ENCODE measurements at places on chromosomes 3 and 15. TPM values are rescaled to one million over a fixed set of nuclear protein-coding genes. Genes with fewer than 3 reads are reported as not detected.

DNA sequence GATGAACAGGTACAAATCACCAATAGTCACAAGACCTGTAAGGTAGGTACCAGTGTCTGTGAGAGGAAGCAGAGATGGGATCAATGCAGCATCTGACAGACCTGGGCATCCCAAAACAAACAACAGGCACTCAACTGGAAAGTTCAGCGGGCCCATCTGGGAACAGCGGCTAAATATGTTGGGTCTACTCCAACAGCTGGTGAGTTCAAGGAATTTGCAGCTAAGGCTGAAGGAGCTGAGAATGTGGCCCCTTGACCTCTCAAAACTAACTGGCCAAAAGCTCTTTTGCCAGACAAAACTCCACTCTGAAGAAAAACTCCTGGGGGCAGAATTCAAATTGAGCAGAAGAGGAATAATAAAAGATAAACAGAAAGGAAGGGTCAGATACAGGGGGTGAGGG, 24.4 kb downstream of the AVEN start:
- no peak for DNase-seq

Gene LRRIQ4
- total RNA-seq: not detected

Gene GUCA1C
- total RNA-seq: not detected

DNA sequence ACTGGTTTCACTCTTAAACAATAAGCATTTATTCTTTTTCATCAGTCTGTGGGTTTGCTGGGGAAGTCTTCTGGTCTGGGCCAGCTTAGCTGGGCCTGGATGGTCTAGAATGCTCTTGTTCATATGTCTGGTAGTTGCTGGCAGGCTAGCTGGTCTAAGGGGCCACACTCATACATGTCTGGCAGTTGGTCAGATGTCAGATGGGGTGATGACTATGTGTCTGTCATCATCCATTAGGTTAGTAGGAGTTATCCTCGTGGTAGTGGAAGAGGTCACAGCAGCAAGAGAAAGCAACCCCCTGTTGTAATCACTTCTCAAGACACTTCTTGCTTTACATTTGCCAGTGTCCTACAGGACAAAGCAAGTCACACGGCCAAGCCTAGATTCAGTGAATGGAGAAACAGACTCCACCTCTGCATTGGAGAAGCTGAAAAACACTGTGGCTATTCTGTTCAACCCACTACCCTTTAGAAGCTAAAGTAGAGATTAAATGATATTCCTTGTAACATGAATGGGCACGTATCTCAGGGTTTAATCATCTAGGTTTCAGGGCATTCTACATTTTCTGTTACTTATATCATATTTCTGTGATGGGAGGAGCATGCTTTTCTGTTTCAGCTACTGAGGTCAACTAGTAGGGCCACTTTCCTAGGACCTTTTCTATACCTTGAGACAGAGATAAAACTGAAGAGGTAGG, 5.5 kb upstream of the ARID3B start:
- DNase-seq: no peak

- no peak for DNase-seq
Observed at GRCh38 chr15:63908991-63909390, 75.2 kb upstream of the HERC1 start.

DNA sequence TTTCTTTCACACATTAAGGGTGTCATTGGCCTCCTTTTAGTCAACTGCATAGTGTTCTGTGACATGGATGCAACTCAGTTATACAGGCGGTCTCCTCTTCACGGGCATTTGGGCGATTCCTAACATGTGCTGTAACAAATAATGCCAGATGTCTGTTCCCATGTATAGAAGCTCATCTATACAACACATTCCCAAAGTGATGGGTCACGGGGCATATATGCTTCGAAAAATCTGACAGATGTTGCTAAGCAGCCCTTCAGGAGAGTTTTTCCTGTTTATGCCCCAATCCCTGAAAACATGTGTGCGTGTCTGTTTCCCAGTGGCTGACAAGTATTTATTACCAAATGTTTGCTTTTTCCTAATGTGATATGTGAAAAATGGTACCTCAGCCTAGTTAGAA, 25.8 kb downstream of the LRRK1 start:
- no peak for DNase-seq

GRCh38 chr3:174102866-174103265, 705.3 kb downstream of the NLGN1 start:
- DNase-seq: no peak

DNA sequence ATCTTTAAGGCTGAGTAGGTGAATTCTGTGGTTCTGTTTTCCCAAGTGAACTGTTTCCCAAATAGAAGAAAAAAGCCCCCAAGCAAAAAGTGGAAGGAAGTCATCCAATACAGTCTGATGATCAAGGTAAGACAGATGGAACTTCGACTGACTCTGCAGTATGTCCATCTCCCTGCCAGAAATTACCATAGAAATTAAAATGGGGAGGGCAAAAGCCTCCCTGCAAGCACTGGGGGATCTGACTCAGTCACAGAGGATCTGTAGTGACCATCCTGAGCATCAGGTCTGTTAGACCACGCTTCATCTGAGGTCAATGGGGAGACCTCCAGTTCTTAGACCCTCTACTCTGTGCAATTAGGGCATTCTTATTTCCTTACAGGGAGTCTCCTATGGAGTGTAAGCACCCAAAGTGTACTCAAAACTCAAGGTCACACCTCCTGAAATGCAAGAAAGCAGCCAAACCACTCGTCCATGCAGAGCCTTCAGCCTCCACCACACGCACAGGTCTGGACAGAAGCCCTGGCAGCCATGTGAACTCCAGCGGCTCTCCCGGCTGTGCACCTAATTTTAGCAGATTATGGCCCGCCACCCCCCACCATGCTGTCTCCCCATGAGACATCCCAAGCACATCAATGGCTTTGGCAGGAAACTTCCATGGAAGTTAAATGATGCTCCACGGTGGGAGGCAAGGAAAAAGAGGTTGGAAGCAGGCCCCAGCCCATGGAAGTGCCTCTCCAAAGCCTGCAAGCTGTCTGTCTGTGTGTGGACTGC, 348.7 kb downstream of the NTRK3 start:
- no peak for DNase-seq

GRCh38 chr3:172370419-172370818, 77.8 kb downstream of the GHSR start:
- DNase-seq: peak; percentile 11

DNA sequence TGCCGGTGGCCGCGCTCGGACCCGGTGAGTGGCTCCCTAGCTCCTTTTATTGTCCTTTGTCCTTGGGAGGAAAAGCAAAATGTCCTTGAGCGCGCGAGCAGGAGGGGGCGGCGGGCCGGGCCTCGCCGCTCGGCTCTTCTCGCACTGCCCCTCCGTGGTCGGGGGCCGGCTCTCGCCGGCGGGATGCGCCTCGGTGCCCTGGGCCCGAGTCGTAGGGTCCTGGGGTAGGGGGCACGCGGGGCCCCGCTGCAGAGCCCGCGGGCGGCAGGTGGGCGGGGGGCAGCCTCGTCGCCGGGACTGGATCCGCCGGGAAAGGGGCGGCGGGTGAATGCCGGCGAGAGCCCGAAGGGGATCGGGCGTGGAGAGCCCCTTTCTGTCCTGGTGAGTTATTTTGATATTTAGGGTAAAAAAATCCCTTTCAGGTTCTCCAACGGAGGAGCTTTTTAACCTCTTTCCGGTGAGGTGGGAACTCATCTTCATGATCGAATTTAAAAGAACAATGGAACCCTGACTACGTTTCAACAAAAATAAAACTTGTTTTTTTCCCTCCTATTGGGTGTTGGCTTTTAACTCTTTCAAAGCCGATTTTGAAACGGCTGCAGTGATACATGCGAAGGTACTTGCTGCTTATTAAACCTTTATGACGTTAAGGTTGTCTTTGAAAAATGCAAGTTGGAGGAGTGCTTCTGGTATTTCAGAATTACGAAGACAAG, 16.8 kb upstream of the CHD2 start:
- no peak for DNase-seq

GRCh38 chr15:90402767-90403166, 14.7 kb downstream of the IQGAP1 start:
- no peak for DNase-seq

DNA sequence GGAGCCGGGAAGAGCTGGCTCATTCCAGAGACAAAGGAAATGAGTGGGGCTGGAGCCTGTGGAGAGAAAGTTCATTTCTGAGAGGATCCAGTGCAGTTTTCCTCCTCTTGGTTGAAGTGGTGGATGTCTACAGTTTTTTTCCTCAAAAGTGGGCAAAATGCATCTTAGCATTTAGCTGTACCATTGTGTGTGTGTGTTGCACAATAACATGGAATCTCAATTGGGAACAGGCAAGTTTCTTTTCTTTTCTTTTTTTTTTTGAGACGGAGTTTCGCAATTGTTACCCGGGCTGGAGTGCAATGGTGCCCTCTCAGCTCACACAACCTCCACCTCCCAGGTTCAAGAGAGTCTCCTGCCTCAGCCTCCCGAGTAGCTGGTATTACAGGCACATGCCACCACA, 101.5 kb upstream of the UBE2E1 start:
- no peak for DNase-seq

GRCh38 chr3:195150181-195151118, 120.5 kb downstream of the XXYLT1 start:
- DNase-seq: peak; percentile 61

DNA sequence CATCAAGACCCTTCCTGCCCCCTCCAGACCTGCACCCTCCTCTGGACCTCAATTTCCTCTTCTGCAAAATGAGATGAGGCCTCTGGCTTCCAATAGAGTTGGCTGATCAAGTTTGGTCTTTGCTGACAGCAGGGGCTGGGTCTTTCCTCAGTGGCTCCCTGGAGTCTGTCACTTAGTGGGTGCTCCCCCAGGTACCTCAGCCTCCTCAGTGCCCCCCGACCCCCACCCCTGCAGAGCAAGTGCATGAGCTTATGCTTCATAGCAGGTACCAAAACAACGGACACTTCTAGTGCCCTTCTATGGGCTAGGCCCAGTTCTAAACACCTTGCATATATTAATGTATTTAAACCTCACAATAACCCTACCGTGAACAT, 6.9 kb upstream of the PLXND1 start:
- no peak for DNase-seq

Gene ETFA
- total RNA-seq: 65.8 TPM

GRCh38 chr15:26590676-26591075, 182.2 kb downstream of the GABRB3 start:
- no peak for DNase-seq

DNA sequence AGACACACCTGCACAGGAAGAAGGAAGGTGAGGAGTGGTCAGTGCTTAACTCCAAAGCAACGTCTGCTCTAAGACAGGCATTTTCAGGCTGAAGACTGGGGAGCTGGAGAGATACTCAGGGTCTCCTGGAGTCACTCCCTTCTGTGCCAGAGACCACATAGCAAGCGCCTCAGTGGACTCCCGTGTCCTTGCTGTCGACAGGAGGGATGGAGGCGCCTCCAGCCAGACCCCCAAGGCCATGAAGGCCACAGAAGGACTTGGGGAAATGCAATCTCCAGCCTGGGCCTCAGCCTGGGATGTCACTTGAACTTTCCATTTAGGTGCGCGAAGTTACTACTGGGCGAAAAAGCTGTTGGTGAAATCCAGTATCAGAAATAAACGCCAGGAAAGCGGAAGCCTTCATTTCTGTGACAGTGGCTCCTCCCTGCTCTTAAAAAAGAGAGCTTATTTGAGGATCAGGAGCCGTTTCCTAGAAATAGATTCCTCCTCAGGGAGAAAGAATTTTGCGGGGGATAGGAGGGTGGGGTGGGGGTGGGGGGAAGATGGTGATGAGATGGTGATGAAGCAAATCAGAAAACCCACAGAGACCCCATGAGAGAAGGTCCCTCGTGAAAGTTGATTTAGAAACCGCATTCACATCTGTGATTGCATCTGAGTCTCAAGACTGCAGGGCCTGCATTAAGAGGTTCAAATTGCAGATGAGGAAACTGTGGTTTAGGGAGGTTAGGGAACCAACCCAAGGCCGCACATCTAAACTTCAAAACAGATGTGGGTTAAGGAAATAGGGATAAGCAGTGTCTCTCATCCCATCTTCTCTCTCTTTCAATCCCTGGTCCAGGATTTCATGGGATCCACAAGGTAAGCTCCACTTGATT, 78.8 kb downstream of the ATP2B2 start:
- no peak for DNase-seq

- DNase-seq: no peak
Observed at GRCh38 chr3:21718943-21719591, 31.9 kb downstream of the ZNF385D start.

DNA sequence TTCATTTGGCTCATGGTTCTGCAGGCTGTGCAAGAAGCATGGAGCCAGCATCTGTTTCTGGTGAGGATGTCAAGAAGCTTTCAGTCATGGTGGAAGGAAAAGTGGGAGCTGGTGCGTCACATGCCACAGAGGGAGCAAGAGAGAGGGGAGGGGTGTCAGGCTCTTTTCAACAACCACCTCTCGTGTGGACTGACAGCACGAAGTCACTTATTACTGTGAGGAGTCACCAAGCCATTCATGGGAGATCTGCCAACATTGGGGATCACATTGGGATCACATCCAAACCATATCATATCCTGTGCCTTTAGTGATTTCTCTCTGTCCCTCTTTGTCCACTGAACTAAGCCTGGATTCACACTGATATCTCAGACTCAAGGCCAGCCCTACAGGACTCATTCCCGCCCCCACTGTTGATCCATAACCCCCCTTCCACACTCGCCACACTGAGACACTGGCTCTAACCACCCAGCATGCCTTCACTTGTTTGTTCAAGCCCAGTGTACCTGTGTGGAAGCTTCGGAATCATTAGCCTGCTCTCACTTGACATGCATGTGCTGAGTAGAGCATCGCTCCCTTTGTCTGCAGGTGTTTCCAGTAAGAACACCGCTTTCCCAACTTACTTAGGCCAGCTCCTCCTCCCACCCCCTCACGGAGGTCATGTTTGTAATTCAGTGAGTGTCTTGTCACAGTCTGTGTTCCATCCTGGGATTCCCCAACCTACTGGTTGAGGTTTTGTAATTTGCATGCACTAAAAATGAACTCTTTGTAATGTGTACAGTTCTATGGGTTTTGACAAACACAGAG, 132.2 kb downstream of the KLF13 start:
- peak; percentile 63 for DNase-seq

Gene GOLGA8M
- not detected for total RNA-seq

- no peak for DNase-seq
Observed at GRCh38 chr3:52615166-52615565, 70.5 kb downstream of the PBRM1 start.

GRCh38 chr15:77352887-77353286, 67.0 kb downstream of the PEAK1 start:
- DNase-seq: no peak

GRCh38 chr3:170766823-170767575, 103.0 kb downstream of the RPL22L1 start:
- DNase-seq: no peak

Gene CPN2
- not detected for total RNA-seq

- DNase-seq: no peak
Observed at GRCh38 chr3:149625795-149626194, 32.0 kb downstream of the WWTR1 start.

DNA sequence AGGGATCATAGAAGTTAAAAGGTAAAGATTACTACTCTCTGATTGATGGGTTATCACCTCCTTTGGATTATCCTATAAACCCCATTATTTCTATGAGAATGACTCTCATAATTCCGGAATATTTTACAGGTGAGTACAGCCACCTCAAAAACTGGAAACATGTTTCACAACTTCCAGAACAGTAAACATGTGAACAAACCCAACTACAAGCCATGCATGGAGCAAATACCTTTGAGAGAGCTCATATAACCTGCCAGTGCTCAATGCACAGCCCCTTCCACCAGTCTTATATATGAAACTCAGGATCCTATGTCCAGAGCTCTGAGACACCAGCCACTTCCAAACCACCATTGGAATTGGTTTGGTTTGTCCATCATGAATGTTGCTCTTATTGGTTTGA, 208.0 kb downstream of the MECOM start:
- DNase-seq: no peak

Gene GLDN
- total RNA-seq: 0.48 TPM

Gene PRKCD
- 53.7 TPM for total RNA-seq

- no peak for DNase-seq
Observed at GRCh38 chr3:54171509-54171908, 49.2 kb downstream of the CACNA2D3 start.

Gene PCOLCE2
- 5.2 TPM for total RNA-seq

Data from transverse colon (tissue), 4 donors.